Cardiac atrium fibroblast (primary cell): ENCODE measurements at places on chromosomes 4 and X. TPM values are rescaled to one million over a fixed set of nuclear protein-coding genes. Genes with fewer than 3 reads are reported as not detected.

Gene MUC7
- total RNA-seq, result not detected in 2 replicates

Gene USO1
- 87.0 and 95.7 TPM in 2 replicates for total RNA-seq

Gene TMEM31
- total RNA-seq, result 2.8 TPM in 1 of 2 replicates, not detected in the other

Gene SHISA3
- 28.0 and 83.0 TPM in 2 replicates for total RNA-seq

Gene CSN1S1
- total RNA-seq, result not detected in 2 replicates

Gene ASMT
- total RNA-seq, result not detected in 2 replicates

Gene LAGE3
- total RNA-seq, result 37.9 and 38.1 TPM in 2 replicates
